ENCODE measurements at places on chromosomes 12 and 14.

- DNase-seq, result no peak
These were observed 17.5 kb downstream of the TRHDE start for GRCh38 chr12:72289633-72290032.

- DNase-seq, result no peak
These were observed 30.1 kb upstream of the LIMA1 start for GRCh38 chr12:50313256-50313931.

DNA sequence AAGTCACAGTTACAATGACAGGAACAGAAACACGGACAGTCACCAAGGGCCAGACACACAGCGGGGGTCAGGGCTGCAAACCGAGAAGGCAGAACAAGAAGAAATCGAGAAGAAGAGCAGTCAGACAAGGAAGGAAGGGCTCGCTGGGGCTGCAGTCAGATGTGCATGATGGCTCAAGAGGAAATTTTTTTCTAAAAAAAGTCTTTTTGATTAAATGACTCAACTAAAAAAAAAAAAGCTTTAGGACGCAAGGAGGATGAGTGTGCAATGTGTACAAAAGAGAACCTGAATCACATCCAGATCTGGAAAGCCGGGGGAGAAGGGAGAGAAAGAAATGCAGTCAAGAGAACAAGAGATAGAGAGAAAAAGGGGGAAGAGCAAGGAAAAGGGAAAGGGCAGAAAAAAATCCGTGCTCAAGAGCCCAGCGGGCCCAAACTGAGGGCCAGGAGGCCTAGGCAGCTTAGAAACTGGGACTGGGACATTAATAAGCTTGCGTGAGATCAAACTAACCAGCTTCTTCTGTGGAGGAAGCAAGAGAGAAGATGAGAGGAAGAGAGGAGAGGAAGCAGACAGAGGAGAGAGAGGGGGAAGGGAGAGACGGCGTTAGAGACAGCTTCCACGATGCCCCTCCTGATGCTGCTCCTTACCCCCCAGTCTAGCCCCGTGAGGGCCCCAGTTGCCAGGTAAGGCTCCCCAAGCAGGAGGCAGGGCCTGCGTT, 6.7 kb downstream of the IFFO1 start:
- DNase-seq, result no peak

DNA sequence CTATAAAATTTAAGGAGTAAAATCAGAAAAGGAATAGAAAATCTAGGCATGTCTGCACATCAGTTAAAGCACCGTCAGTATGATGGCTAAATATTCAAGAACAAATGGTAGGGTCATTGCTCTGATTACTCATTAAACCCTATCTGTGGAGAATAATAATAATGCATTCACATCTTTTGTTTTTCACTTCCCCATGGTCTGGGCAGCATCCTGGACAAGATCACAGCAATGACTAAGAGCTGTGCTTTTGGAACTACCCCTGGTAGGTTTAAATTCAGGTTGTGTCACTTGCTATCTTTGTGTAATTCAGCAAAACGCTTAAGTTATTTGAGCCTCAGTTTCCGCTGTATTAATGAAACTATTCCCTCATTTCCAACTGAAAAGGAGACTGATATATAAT, 33.1 kb downstream of the C12orf42 start:
- no peak for DNase-seq

GRCh38 chr12:96132819-96133218, 61.4 kb upstream of the ELK3 start:
- DNase-seq, result no peak

DNA sequence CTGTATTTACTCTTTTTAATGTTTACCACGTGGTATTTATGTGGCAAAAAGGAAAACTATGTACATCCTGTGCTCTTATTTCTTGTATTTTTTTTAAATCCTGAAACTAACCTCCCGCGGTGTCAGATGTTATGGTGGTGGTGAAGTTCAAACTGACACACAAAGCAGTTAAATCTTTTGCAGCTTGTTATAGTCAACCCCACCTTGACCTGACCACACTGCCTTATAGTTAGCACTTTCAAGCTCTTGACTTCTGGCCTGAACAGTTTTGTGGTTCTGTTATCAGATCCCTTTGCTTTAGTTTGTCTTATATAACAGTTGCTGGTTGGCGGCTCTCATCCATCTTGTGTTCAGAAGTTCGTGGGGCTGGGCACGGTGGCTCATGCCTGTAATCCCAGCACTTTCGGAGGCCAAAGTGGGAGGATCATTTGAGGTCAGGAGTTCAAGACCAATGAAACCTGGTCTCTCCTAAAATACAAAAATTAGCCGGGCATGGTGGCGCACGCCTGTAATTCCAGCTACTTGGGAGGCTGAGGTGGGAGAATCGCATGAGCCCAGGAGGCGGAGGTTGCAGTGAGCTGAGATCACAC, 2.1 kb downstream of the UNG start:
- DNase-seq, result no peak

DNA sequence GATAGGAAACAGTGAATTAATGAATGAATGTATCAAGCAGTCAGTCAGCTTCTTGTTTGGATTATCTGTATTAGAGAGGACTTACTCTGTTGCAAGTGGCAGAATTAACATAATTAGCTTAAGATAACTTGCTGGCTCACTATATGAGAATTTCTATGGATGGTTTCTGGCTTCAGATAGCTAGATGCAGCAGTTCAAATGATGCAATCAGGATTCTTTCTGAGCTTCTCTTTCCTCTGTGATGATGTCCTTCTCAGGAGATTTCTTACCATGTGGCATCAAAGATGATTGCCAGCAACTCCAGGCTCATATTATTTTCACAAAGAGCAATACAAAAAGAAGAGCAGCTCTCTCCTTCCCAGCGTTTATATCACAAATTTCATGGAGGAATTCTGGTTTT, 30.7 kb downstream of the FRMD6 start:
- no peak for DNase-seq

- no peak for DNase-seq
These were observed 44.8 kb upstream of the PRMT8 start for GRCh38 chr12:3446235-3446634.

- DNase-seq, result no peak
These were observed 309.3 kb downstream of the PDZRN4 start for GRCh38 chr12:41497409-41497808.

DNA sequence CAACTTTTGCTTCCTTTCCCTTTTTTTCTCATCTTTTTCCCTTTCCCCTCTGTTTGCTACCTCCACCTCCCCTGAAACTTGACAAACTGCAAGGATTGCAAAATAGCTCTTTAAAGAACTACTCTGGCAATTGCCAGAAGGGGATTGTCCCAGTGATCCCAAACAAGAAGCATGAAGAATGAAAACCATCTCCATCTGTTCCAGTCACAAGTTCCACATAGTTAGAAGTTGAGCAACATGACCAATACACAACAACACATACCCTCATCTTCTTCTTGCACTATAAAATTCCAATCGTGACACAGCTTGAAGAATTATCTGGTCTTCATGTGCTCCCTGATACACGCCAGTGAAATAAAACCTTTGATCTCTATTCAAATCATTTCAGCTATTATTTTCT, 93.7 kb upstream of the USP15 start:
- DNase-seq, result no peak

Data from hypothalamus (tissue), 51 donors.